Activated CD4-positive, alpha-beta T cell treated with anti-CD3 and anti-CD28 coated beads, Interleukin-2, amount 50 U/mL, for 16 hours (primary cell): ENCODE measurements at places on chromosomes 7 and 10.

DNA sequence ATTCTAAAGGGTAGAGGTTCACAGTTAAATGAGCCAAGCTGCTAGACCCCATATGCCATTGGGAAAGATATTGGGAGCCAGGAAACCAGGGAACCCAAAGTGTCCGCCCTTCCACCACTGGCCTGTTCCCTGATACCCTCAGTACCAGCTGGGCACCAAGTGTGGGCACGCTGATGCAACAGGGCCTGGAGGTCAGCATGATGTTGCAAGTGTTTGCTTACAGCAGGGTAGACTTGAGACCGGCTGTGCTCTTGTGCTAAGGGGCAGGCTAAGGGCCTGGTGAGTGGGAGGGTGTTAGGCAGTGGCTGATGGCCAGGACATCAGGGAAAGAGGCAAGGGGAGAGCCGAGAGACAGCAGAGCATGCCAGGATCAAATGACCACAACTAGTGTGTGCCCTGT lies 21.0 kb upstream of the MYL7 start:
- DNase-seq, result no peak

- peak; percentile 21 for DNase-seq
Measured at GRCh38 chr10:17756557-17757217, 4.7 kb downstream of the TMEM236 start.

- DNase-seq, result peak; percentile 75
Measured at GRCh38 chr7:22853674-22854157, 31.1 kb upstream of the TOMM7 start.

DNA sequence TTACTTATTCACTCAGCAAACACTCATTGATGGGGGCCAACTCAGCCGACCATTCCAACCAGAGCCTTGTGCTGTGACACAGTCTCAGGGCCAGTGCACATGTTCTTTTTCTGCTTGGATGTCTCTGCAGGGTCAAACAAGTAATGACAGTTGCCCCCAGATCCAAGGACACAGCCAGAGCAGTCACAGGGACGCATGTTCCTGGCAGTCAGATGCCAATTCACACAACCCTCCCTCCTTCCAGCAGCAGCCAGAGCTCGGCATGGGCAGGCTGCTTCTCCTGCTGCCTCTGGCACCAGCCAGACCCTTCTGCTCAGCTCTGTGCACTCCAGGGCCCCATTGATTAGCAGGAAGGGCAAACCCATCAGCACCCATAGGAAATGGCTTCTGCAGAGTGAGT lies 20.3 kb downstream of the DRGX start:
- no peak for DNase-seq

GRCh38 chr7:148700661-148701064 lies 2.0 kb downstream of the CUL1 start:
- peak; percentile 48 for DNase-seq

DNA sequence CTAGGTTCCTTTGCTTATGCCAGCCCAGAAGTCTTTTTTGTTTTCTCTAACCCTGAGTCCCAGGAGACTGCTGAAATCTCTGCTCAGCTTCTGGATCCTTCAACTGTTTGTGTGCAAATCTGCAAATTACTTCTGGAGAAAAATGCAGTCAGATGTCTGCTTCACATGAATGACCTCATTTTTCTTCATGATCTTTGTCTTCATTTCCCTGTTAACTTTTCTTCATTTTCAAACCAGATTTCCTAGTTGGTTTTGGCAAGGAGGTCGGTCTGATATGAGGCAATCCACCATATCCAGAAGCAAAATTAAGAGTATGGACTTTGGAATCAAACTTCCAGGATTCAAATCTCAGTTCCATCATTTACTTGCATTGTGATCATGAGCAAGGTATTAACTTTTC lies 66.8 kb downstream of the ZNF503 start:
- DNase-seq, result no peak

DNA sequence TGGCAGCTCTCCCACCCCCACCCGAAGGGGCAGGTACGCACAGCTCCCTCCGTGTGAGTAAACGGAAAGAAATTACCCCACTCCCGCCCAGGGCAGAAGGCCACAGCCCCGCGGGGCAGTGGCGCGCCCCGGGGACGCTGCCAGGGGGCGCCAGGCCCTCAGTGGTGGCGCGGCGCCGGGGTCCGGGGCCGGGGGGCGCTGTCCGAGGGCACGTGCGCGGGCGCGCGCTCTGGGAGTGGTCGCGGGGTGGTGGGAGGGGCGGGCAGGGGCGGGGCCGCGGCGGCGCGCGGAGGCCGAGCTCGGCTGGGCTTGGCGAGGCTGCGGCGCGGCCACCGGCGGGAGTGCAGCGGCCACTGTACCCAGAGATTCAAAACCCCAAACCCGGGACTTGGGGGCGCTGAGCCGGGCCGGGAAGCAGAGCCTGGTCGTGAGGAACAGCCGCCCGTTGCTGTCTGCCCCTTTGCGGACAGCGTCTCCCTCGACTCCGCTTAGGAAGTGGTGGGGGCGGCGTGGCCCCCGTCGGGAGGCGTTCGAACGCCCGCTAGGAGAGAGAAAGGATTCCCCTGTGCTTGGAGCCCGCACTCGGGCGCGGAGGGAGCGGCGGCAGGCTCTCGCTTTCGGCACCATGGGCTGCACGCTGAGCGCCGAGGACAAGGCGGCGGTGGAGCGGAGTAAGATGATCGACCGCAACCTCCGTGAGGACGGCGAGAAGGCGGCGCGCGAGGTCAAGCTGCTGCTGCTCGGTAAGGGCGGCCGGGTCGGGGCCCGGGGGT lies at the start of gene GNAI1:
Gene GNAI1, plus strand, starts transcription at position 296 of the 773 bp plus-strand sequence. Its CDS starts 330 bp downstream, at position 626.
- DNase-seq, result peak; percentile 21

DNA sequence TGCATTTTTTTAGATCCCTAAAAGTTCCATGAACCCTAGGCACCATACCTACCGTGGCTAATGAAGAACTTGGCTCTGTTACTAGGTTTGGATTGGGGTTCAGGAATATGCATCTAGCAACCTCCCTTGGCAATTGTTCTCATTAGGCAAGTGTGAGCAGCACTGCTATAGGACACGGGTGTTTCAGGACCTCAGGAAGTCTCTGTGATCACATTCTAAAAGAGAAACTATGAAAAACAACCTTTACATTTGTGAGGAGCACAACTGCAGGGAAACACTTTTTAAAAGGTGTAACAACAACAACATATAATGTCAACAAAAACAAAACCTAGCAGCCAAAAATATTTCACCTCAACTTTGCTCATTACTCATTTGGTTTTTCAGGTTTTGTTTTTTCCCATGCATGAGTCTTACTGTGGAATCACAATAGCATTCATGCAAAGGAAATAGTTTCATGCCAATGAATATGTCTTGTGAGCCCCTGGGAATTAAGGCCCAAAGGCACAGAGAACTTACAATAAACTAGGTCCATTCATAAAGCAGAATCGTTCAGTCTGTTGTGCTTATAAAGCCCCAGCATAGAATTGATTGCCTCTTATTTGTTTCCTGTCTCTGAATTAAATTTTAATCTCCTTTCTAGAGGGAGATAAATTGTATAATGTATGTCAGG lies 255.7 kb upstream of the DGKB start:
- DNase-seq, result no peak

GRCh38 chr7:50400114-50400513 lies 50.0 kb downstream of the FIGNL1 start:
- DNase-seq, result no peak

GRCh38 chr10:128499956-128500355 lies 373.7 kb upstream of the MKI67 start:
- DNase-seq, result no peak

DNA sequence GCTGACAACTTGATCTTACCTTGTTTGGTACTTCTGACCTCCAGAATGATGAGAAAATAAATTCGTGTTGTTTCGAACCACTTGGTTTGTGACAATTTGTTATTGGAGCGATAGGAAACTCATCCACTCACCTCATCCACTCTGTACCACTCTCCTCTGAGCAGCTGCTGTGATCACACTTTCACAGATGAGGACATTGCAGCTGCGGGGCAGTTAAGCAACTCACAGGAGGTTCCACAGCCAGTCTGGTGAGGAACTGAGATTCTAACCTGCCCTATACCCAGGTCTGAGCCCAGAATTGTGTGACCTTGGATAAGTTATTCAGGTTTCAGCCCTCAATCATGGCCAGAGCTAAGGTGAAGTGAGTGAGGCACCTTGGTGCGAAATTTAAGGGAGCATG lies 35.2 kb downstream of the BTBD16 start:
- no peak for DNase-seq

DNA sequence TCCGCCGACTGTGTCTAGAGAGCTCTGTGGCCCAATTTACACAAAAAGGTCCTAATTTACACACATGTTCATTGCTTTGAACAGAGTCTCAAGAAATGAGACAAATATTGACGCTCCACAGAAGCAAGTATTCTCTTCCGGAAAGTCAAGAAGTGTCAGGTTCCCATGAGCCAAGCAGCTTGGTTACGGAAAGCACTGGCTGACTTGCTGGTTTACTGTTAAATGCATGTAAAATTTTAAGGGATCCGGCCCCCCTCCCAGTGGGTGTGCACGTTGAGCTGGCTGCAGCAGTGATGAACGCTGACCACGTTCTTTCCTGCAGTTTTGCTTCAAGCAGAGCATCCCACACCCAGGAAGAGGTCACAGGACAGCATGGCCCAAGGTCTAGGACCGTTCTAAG lies 76.8 kb downstream of the DIP2C start:
- no peak for DNase-seq

DNA sequence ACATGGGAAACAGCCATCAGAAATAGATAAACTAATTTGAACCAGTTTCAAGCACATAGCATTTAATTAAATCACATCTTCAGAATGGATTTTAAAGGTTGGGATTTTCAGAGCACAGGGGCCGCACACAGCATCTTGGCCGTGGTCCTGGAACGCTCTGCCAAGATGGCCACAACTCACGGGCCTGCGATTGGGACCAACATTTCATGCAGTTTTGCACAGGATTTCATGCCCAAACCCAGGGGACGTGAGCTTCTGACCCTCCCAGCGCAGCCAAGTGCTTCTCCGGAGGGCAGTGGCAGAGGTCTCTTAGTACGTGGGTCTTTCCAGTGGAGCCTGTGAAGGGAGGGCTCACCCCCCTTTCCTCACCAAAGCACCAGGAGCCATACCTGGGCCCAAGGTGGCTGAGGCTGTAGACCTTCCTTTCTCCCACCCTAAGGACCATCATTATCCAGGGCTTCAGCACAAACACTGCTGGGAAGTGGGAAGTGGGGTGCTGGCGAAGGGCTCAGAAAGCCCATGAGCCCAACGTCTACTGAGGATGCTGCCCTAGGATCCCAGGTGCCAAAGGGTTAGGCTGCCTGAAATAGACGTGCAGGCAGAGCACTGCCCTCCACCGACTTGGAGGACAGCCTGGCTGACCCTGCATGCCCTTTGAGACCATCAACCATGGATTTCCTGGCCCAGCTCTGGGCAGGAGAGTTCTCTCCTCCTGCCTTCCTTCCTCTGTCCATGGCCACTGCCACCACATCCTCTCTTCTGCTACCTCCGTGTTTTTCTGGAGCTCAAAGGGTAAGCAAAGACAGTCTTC lies 611.2 kb upstream of the MGMT start:
- DNase-seq, result no peak

DNA sequence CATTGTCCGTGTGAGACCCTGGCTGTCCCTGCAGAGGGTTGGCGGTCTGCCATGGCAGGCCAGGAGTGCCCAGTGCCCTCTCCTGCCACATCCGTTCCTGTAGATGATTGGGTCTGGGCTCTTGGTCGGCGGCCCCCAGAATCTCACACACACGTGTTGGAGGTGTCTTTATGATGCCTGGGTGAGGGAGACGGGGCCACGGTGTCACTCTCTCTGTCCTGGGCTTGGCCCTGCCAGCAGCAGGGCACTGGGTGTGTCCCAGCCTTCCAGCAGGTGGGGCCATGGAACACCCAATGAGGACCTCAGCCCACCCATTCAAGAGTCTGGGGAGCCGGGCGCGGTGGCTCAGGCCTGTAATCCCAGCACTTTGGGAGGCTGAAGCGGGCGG lies 30.2 kb downstream of the UNC5B start:
- DNase-seq, result no peak

DNA sequence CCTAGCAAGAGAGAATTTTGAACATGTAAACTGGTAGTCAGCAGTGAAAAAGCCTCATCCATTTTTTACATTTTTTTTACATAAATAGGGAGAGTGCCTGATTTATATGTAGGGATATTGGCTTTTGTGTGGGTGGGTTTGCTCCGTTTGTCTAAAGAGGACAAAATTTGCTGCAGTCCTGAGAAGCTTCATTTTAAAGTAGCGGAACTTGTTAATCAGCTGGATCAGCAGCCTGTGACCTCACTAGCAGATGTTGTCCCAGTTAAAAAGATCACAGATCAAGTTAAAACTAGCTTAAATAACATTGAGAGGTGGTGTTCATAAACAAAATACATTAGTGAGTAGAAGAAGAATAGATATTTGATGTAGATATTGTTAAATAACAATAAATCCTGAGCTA lies 2.6 kb downstream of the ATRNL1 start:
- no peak for DNase-seq

- peak; percentile 30 for DNase-seq
Measured at GRCh38 chr7:38448584-38449234, 175.3 kb upstream of the TARP start.

- no peak for DNase-seq
Measured at GRCh38 chr10:68553138-68553537, 7.0 kb upstream of the TET1 start.

GRCh38 chr10:96642973-96643372 lies 56.2 kb upstream of the TM9SF3 start:
- peak; percentile 63 for DNase-seq

GRCh38 chr7:155576416-155576815 lies 30.1 kb upstream of the CNPY1 start:
- no peak for DNase-seq

- no peak for DNase-seq
Measured at GRCh38 chr7:99111591-99111990, 32.3 kb downstream of the SMURF1 start.

- no peak for DNase-seq
Measured at GRCh38 chr10:131858583-131859340, 42.0 kb upstream of the PPP2R2D start.

- DNase-seq, result no peak
Measured at GRCh38 chr7:140734096-140734495, 37.6 kb downstream of the NDUFB2 start.

DNA sequence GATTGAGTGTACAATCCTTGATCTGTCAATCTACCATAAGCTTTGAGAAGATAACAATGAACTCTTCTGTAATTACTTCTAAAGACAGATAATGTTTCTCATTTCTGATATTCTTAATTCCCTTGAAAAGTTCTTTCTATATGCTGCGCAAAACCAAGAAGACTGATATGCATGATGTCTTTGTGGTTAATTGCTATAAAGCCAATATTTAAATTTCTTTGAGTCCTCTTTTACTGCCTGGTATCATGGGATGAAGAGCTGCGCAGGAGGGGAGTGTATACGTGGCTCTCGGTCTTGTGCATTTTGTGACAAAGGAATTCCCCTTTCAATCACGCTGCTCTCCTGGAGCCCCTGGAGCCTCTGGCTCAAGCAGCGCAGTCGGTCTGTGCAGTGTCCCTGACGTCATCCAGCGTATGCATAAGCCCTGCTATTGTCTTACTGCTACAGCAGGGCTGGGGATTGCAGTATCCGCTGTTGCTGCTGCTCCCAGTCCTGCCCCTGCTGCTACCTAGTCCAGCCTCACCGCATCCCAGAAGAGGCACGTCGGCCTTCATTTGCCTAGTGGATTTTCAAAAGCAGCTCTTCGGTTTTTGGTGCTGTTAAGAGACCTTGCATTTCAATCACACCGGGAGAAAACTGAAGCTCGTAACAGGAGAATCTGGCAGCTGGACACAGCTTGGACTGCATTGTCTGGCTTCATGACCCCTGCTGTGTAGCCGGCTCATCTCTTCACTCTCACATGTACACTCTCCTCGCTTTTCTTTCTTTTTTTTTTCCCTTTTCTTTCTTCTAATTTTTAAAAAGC lies 66.7 kb downstream of the ST7 start:
- no peak for DNase-seq
